ENCODE measurements at places on chromosomes 7 and 10.

- DNase-seq: no peak
Measured at GRCh38 chr10:70682920-70683600, 10.8 kb downstream of the ADAMTS14 start.

GRCh38 chr10:69639291-69640195 is 9.5 kb downstream of the FAM241B start:
- peak; percentile 24 for DNase-seq

DNA sequence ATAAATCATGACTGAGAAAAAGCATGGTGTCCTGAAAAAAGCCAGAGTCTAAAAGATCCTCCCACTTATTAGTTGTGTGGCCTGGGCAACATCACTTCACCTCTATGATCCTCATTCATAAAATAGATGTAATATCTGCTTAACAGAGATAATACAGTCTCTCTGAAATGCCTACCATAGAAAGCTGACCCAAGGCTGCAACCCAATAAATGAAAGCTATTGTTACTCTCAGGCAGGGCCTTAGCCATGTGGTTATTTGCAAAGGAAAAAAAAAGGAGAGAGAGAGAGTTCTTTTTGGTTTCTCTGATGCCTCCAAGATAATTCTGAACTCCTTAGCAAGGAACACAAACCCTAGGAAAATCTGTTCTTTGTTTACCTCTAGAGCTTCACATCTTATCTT is 7.9 kb downstream of the FAM13C start:
- DNase-seq: peak; percentile 80

- DNase-seq: no peak
Measured at GRCh38 chr7:74515276-74515675, 61.6 kb downstream of the GTF2IRD1 start.

DNA sequence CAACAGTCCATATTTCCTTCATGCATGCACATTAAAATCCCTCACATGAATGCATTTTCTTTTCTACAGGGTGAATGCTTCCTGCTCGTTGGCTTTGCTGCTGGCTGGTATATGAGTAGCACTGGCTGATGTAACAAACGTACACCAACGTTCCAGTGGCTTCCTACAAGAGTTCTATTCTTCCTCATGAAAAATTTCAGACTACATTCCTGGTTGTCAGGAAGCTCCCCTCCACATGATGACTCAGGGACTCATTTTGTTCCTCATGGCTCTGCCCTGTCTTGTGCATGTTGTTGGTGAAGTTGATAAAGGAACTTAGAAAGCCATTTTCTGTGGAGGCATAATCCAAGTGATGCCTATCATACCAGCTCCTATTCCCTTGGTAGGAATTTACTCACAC is 470.7 kb upstream of the KLF6 start:
- DNase-seq: no peak

- DNase-seq: no peak
Measured at GRCh38 chr10:73493781-73494180, 2.0 kb downstream of the PPP3CB start.

DNA sequence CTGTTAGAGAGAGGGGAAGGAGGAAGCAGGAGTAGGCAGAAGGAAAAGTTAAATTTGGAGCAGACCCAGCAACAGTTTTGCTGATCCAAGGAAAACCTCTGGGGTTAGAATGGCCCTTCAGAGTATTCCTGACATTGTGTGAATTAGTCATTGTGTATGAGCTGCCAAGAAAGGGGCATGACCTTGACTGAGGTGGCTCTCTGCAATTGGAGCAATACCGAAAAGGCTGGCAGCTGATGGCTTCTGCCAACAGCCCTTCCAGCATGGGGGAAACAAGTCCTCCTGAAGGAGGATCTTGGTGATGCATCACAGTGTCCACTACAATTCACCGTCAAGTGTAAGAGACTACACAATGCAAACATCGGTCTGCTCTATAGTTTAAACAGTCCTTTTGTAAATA is 20.6 kb upstream of the WASL start:
- peak; percentile 33 for DNase-seq

- no peak for DNase-seq
Measured at GRCh38 chr10:93897070-93897780, 3.4 kb downstream of the SLC35G1 start.

GRCh38 chr10:128575761-128576160 is 449.5 kb upstream of the MKI67 start:
- DNase-seq: no peak

GRCh38 chr10:110411047-110411410 is 86.7 kb upstream of the DUSP5 start:
- DNase-seq: no peak

- no peak for DNase-seq
Measured at GRCh38 chr10:89531359-89531758, 4.0 kb downstream of the SLC16A12 start.

DNA sequence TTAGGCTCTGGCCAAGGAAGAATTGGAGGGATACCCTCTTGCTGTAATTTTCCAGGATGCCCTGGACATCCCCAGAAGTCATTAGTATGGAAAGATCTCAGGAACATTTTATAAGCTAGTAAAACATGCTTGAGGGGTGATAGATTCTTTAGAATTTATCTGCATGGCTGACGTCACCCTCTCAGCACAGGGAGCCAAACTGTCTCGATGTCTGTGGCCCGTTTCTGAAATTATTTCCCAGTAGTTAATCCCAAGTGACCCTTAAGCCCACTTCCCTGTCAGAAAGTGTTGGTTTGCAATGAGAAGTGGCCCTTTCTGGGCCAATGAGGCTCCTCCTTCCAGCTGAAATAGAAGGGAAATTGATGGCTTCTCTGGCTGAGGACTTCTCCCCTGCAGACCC is 184.5 kb upstream of the BMPER start:
- DNase-seq: no peak

DNA sequence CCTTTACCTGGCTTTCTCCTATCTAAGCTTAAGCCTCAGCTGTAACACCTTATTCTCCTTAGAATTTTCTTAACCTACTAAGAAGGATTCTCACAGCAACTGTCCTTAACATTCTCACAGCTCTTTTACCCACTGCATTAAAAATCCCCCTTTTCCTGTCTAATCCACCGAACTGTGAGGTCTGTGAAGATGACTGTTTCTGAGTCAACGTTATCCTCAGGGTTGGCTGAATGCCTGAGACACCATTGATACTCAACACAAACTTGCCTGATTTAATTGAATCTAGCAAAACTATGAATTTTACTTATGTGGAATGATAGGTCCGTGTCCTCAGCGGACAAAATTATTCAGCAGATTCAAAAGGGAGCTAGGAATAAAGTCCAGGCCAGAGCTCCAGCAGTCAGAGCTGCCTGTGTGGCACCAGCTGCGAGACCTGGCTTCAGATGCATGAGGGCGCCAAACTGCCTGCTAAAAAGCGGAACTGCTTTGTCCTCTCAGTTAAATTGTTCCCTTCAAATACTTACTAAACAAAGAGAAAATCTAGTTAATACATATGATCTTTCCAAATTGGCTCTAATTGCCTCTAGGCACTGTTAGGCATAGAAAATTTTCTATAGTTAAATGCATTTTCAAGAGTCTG is 33.4 kb upstream of the VWDE start:
- no peak for DNase-seq

DNA sequence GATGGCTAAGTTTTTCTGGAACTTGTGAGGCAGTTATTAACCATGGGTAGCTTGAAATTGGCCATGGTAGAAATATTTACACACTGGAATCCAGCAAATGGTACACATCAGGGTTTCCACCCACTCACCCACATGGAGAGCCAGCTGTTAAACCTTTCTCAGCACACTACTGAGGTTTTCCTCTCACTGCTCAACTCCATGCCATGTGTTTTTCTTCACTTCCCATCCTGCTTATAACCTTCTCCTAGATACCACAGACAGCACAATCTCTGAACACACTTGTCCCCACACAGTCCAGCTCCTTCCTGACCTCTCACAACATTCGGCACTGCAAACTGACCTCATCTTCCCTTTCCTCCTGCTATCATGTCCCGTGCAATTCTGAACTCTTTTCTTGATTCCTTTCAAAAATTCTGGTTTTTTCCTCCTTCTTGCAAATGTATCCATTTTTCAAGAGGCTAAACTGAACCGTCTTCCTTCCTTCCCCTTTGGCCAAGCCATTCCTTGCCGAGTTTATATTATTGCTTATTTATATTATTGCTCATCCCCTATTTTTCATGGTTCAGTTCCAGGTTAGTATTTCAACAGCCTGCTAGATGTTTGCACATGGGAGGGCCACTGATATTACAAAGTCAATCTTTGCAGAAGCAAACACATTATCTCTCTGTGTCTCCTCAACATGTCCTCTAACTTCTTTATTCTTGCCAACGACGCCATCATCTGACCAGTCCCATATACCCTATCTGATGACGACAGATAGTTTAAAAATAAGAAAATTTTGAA is 606.4 kb downstream of the SORCS1 start:
- no peak for DNase-seq

DNA sequence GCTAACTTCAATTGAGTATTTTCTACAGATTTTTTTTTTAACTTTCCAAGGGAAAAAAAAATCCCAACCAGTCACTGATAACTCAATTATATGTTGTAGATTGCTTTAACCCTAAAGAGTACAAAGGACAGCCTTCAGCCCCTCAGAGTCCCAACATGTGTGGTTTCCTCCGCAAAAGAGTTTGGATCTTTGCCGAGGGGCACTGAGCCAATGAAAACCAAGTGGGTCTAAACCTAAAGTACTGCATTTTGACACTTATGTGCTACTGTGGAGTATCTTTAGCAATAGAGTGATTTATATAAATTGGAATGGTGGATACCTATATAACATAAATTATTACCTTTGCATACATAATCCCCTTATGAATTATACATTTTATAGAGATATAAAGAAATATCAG is 91.5 kb downstream of the SEMA3D start:
- DNase-seq: no peak

GRCh38 chr7:154503962-154504550 is 451.9 kb downstream of the DPP6 start:
- peak; percentile 11 for DNase-seq

GRCh38 chr10:117892681-117893220 is 154.0 kb downstream of the RAB11FIP2 start:
- DNase-seq: peak; percentile 6

GRCh38 chr10:49426490-49427360 is 30.8 kb upstream of the DRGX start:
- no peak for DNase-seq

GRCh38 chr10:111209692-111210091 is 132.9 kb downstream of the ADRA2A start:
- DNase-seq: no peak

- no peak for DNase-seq
Measured at GRCh38 chr7:2876031-2876731, 32.1 kb upstream of the GNA12 start.

DNA sequence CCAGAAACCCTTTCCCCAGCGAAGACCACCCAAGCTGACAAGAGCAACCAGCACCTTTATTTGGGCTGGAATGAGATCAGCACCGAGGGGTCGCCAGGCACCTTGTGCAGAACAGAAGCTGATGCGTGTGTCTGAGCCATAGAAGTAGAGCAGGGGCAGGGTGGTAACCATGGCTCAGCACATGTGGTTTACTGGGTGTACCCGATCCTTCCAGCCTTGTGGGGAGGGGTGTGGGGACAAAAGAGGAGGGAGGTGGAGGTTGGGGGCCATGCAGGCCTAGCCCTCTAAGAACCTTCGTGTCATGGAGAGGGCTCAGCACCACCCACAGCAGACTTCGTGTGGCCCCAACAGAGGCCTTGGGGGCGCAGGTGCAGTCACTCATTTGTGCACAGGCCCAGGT is 84.0 kb upstream of the GTF2I start:
- DNase-seq: no peak

- DNase-seq: no peak
Measured at GRCh38 chr10:60473557-60473956, 83.9 kb upstream of the ANK3 start.

- DNase-seq: no peak
Measured at GRCh38 chr7:114832906-114833595, 88.8 kb upstream of the MDFIC start.

DNA sequence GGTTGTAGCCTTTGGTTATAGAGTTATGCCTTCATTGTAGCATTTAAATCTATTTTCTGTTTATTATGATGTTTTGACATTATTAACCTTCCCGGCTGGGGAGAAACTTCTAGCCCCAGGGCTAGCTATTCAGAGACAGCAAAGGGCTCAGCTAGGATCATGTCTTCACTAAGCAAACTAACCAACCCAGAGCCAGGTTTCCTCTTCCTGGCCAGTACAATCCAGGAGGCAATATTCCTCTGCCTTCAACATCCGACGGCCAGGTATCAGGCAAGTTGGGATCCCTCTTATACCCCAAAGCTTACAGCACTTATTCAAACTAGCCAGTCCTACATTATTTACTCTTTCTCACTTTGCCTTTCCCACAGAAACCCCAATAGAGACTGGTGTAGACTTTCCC is 1060.7 kb upstream of the GHITM start:
- DNase-seq: no peak

DNA sequence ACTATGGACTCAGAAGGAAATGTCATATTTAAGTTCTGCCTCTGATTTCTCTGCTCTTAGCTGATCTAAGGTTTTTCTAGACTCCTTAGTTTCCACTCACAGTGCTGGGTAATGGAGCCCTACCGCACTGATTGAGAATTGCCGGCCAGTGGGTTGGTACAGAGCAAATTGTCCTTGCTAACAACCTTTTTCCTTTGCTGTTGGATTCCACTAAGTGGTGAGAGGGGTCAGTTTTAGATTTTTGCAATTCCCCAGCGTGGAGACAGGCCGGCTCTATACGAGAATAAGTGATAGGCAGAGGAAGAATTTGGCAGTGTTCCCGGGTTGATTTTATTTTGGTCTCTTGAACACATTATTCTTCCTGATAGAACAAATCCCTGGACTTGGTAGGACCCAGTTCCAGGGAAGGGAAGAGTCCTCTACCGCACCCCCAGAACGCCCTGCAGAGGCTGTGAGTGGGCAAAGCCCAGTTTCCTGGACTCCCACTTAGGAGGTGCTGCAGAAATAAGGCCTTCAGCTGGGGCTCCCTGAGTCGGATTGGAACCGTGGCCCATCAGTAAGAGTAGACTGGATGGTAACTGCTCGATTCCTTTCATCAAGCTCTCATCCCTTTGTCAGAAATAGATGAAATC is 3.0 kb upstream of the NRP1 start:
- DNase-seq: no peak

- DNase-seq: no peak
Measured at GRCh38 chr7:29019387-29019786, 61.3 kb upstream of the TRIL start.

- no peak for DNase-seq
Measured at GRCh38 chr10:17227367-17228090, 512 bp upstream of the VIM start.

GRCh38 chr10:20288060-20288459 is 471.8 kb downstream of the PLXDC2 start:
- DNase-seq: no peak

DNA sequence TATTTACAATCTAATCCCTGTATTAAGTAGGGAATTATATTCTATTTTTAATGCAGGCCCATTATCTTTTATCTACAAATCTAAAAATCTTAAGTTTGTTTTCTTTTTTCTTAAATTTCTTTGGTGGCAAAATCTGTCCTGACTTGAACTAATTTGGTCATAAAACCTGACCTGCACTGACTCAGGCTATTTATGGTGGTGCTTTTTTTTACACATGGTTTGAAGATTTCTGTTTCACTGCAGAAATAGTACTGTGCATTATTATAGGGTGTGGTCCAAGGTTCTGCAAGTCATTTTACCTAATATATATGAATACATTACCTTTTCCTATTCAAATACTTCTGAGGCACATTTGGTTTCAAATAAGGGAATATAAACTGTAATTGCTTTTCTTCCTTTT is 137.0 kb downstream of the CD36 start:
- no peak for DNase-seq

Measured in foreskin melanocyte (primary cell).